ENCODE measurements at places on chromosomes 7 and 10. TPM values are rescaled to one million over a fixed set of nuclear protein-coding genes. Genes with fewer than 3 reads are reported as not detected.

The AKR1E2 gene
- 2.5 TPM for total RNA-seq

The JCAD gene
- total RNA-seq: 0.66 TPM

DNA sequence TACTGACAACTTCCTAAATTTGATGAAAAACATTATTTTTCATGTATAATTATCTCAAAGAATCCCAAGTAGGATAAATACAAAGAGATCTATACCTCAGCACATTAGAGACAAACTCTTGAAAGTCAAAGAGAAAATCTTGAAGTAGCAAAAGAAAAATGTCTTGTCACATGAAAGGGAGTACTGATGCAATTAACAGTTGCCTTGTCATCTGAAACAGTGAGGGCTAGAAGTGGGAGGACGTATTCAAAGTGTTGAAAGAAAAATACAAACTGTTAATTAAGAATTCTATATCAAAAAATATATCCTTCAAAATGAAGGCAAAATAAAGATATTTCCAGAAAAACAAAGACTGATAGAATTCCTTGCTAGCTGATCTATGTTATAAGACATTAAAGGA, 35.5 kb upstream of the ARHGAP22 start:
- DNase-seq: no peak

- DNase-seq: no peak
Measured at GRCh38 chr7:153838591-153838990, 213.6 kb upstream of the DPP6 start.

- DNase-seq: no peak
Measured at GRCh38 chr10:58645416-58646146, 132.9 kb downstream of the BICC1 start.

The SEMA3D gene
- 5.4 TPM for total RNA-seq

All from H9 (cell line).